ENCODE measurements at places on chromosomes 6 and 20. TPM values are rescaled to one million over a fixed set of nuclear protein-coding genes. Genes with fewer than 3 reads are reported as not detected.

The LGSN gene
- 0.11 TPM for polyA plus RNA-seq

The TTK gene
- 35.1 TPM for polyA plus RNA-seq

The LRP11 gene
- 36.5 TPM for polyA plus RNA-seq

DNA sequence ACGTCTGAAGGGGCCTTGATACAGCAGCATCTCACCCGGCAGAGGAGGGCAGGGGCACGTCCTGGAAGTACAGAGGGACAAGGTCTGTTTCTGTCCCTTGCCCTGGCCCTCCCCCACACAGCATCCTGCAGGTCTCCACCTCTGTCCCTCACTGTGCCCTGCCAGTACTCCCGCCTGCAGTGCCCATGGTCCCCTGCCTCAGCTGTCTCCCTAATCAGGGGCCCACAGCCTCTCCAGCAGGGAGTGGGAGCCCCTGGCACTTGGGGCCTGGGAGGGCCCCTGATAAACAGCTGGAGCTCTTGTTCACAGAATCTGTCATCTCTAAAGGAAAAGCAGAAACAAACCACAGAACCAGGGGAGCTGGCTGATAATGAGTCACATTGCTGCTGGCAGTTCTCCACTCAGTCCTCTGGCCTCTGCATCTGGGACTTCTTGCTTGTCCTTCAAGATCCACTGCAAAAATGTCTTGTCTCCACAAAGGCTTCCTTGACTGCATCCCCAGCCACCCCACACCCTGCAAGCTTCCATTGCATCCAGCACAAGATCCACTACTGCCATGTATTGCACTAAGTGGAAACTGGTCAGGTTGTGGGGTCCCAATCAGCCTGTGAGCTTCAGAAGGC is 33.2 kb upstream of the TAF8 start:
- DNase-seq: no peak

DNA sequence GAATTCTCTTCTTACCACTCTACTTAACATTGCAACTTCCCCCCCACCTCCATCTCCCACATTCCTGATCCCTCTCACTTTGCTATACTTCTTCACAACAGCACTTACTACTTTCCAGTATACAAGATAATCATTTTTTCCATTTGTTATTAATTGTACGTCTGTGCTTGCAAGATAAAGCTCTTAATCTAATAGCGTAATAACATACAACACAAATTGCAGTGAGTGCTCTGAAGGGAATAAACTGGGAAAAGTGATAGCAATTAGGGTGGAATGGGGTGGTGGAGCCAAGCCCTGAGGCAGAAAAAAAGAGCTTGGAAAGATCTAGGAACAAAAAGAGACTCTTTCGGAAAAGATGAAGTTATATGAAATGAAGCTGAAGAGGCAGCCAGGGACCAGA is 8.5 kb downstream of the CGAS start:
- DNase-seq: no peak

All from left lung (tissue), 14 donors.